KBM-7 (cell line): ENCODE measurements at places on chromosomes 1 and 21.

- DNase-seq, result peak; percentile 33
These were observed 43.0 kb downstream of the GALNT2 start for GRCh38 chr1:230109895-230110667.

DNA sequence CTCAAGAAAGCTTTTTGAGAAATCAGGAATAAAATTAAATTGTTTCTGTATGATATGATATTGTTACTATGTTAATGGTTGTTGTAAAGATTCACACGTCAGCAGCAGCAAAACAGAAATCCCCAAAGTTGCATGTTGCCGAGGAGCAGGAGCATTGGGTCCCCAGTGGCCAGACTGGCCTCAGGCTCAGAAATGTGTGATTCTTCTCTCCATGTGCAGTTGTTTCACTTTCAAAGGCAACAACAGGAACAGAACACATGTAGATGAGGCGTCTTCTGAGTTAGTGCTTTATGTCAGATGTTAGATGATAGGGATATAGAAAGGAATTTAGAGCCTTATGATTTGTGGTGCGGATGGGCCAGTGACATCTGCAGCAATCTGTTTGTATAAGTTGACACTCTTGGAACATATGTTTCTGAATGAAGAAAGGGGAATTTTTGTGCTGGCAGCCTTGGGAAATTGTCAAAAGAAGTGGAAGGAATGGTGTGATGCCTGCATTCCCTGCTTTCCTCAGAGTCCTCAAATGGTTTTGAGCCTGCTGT is 2.1 kb upstream of the TTLL7 start:
- DNase-seq, result no peak

DNA sequence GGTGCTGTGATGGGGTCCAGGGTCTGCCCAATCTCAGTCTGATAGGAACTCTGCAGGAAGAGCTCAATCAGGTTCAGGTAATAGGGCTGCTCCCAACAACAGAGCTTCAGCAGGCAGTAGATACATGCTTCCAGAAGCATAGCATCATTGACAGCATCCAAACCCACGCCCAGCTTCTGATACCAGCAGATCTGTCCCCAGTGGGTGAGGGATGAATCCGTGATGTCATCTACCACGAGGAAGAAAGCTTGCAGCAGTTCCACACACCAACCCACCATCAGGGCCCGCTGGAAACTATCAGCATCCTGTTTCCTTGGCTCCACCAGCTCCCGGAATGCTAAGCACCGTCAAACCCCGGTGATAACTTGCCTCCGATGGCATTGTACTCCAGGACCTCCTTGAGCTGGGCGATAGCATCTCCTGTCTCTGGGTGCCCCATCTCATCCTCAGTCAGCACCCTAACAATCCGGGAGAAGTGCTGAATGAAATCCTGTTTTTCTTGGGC is 14.7 kb downstream of the NEK2 start:
- no peak for DNase-seq

DNA sequence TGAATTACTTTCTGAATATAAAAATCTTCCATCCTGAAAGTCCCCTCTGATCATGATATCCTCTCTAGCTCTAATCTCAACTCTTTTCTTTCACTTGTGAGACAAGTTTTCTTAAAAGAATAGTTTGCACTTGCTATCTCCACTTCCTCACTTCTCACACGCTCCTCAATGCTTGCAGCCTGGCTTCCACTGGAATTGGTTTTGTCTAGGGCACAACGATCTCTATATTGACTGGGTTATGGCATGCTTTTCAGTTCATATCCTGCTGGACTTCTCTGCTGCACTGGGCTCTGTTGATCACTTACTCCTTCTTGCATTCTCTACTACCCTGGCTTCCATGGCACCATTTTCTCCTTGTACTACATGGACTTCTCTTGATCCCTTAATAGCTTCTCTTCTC is 474 bp downstream of the FCRLA start:
- DNase-seq, result no peak

DNA sequence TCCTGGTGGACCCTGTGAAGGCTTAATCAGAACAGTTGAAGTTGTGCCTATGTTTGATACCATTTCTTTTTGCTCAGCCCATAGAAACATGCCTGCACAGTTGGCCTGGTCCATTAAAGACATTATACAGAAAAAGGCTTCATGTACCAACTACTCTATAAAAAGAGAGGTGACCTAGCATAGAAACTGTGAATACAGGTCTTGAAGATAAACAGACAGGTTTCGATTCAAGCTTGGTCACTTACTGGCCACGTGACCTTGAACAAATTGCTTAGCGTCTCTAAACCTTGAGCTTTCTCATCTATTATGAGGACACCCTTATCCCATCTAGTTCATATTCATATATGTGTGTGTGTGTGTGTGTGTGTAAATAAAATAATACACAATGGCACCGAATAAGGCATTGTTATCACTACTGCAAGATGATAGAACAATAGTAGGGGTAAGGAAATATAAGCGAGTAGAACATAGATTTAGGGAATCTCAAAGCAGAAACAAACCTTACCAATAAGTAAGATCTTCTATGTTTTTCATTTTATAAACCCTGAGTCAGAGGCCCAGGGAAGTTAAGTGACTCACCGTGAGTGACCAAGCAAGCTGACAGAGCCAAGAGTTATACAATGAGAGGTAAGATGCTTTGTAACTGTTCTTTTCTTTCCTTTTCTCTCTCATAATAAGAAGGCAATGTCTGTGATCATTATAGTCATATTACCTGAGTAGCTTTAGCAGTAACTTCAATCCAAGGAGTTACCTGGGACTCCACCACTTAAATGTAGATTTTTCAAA is 476.8 kb upstream of the DEPDC1 start:
- DNase-seq, result no peak

GRCh38 chr21:37536616-37537278 is 170.2 kb downstream of the DYRK1A start:
- peak; percentile 96 for DNase-seq

DNA sequence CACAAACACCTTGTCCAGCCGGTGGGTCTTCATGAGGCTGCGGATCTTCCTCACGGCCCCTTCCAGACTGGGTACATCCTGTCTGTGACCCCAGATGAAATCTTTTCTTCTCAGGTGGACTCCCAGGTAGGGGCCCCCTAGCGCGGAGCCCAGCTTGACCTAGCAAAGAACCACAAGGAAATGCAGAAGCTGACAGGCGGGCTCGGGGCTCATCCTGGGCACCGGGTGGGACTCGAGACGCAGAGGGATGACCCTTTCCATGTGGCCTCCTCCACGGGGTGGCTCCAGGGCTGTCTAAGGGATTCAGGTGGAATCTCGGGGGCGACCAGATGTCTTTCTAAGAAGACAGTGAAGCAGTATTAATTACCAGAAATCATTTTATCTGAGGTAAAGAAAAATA is 17.8 kb downstream of the POFUT2 start:
- DNase-seq, result no peak

GRCh38 chr1:59593798-59594790 is 220.7 kb upstream of the HOOK1 start:
- no peak for DNase-seq

DNA sequence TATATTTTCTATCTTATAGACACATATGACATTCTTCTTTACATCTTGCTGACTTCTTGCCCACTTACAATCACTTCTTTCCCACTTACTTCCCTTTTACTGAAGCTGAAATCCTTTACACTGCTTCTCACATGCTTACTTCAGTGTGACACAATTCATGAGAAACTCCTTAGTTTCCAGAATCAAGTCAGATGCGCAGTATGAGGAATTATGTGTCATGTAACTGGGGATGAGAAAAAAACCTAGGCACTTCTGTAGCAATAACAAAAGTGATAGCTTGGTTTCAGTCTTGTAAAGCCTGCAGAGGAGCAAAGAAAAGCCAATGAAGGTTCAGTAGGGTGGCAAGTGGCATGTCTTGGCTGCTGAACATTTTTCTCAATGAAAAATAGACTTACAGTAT is 566.2 kb upstream of the RGS18 start:
- DNase-seq, result peak; percentile 38

GRCh38 chr1:175783126-175783722 is 39.8 kb upstream of the TNR start:
- no peak for DNase-seq

- DNase-seq, result no peak
These were observed 63.6 kb downstream of the CDK18 start for GRCh38 chr1:205568135-205568468.

GRCh38 chr1:33367485-33368405 is 46.8 kb upstream of the A3GALT2 start:
- DNase-seq, result peak; percentile 81

DNA sequence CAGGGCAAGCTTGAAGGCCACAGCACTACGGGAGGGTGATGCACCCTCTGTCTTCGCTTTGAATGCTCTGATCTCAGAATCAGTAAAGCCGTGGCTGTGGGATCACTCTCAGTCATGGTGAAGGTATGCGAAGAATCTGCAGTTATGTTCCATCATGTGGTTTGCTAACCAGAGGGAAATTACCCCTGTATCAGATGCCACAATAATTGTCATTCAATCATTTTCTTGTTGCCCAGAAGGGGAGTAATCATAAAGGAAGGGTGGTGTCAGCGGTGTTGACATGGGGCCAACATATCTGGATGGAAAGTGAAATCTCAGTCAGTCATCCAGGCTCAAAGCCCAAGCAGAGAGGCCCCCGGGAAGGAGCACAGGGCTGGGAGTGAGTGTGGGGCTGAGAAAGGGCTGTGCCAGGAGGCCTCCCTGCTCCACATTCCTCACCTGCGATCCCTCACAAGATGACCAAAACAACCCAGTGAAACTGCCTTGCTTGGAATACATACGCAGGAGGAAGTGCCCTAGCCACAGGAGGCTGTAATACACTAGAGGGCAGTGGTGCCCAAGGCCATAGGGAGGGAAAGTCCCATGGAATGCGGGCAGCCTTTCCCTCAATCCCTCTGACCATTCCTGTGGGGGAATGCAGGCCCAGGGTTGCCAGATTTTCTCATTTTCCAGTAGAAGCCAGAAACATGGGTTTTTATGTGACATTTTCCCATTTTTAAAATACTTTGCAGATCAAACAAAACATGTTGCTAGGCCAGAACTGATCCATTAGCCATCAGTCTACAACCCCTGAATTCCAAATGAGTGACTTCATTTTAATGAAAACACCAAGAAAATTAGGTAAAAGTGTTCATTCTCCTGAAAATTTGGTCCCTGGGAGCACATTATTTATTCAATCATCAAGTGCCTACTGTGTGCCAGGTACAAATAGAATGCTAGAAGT is 95.7 kb upstream of the VANGL1 start:
- peak; percentile 7 for DNase-seq

- no peak for DNase-seq
These were observed 27.1 kb upstream of the PLXNA2 start for GRCh38 chr1:208271236-208271635.

DNA sequence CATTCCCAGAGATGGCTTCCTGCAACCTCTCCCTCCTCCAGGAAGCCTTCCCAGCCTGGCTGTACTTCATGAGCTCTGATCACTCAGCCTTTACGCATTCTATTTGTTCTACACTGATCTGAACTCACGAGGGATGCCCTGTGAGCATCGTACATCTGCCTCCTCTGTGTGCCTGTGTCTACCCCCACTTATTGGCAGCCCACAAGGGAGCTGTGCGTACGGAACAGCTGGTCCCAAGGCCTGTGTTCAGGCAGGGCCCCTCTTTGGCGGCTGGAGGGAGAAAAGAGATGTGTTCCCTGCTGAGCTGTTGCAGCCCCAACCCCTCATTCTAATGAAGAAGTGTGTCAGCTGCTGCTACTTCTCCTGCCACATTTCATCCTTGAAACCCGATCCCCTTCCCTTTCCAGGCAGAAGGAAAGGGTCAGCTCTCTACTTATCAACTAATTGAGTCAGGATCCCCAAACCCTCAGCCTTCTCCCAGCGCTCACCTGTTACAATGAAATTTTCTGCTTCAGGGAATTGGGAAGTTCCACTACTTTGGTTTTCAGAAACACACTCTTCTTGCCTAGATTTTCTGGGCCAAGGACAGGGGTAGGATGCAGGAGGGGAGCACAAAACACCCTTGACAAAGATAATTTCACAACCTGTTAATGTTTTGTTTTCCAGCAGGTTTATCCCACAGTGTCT is 3.2 kb downstream of the INKA2 start:
- no peak for DNase-seq

DNA sequence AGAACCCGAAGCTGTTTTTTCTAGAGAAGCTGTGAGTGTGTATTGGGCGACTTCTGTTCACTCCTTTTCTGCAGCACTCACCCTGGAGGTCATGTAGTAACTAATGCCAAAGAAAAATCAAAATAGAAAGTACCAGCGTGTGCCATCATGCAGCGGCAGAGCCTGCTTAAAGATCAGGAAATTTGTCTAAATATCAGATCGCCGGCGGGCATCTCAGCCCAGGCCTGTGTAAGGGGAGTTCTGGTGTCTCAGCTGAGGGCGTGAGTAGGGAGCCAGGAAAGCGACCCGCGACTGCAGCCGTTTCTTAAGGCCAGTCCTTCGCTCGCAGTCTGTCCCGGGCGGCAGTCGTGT is 768 bp downstream of the EDARADD start:
- DNase-seq, result no peak

GRCh38 chr1:81848880-81849682 is 48.3 kb downstream of the ADGRL2 start:
- no peak for DNase-seq

- DNase-seq, result no peak
These were observed 56.1 kb upstream of the CAMK1G start for GRCh38 chr1:209527372-209527771.

GRCh38 chr1:197660389-197660788 is 114.9 kb downstream of the DENND1B start:
- DNase-seq, result no peak

GRCh38 chr1:17184822-17185484 is 20.0 kb upstream of the PADI1 start:
- no peak for DNase-seq

DNA sequence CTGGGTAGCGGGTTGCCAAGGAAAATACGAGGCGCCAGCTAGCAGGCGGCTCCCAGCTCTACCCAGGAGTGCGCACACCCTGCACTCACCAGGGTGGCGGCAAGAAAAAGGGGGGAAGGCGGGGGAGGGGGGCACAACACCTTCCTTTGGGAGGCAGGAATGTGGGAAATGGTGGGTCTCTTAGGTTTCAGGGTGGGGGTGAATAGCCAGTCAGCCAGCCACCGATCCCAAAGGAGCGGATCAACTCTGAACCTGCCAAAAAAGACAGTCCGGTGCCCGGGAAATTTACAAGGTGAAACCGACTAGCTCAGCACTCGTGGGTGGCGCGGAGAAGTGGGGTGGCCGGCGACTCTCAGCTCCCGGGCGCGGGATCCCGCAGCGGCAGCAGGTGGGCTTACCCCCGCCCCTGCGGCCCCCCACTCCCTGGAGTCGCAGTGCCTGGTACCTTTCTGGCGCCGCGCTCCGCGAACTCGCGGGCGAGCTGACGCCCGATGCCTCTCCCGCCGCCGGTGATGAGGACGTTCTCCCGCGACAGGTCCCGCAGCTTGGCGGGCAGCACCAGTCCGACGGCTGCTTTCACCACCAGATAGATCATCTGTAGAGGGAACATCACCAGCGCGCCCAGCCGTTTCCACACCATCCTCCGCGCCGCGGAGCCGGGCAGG is 1.2 kb downstream of the DHRS3 start:
- DNase-seq, result no peak

- DNase-seq, result no peak
These were observed 271.2 kb downstream of the MATN1 start for GRCh38 chr1:30452170-30452569.

- peak; percentile 58 for DNase-seq
These were observed 117.0 kb downstream of the CD247 start for GRCh38 chr1:167401260-167401873.
